ENCODE measurements at places on chromosomes 5 and 9.

DNA sequence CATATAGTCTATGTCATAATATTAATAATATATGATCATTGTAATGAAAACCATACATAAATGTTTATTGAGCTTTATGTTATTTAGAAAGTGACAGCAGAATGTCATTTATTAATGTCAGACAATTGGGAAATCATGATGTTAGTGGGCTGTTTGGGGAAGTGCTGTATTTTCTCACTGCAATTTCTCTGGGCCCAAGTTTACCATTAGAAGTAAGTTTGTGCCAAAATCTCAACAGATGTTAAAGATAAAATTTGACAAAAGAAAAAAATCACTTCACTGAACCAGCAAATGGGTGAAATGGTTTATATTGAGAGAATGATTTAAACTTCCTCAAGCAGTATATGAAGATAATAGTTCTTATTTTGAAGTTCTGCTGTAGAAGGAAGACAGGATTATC lies 433.2 kb upstream of the SMARCA2 start:
- DNase-seq, result no peak

- DNase-seq, result no peak
These were observed 981 bp downstream of the TCOF1 start for GRCh38 chr5:150358261-150359095.

- no peak for DNase-seq
These were observed 42.2 kb upstream of the N4BP3 start for GRCh38 chr5:178071108-178071507.

GRCh38 chr9:34993502-34994259 lies 4.1 kb downstream of the DNAJB5 start:
- DNase-seq, result no peak

- no peak for DNase-seq
These were observed 604.2 kb upstream of the CLINT1 start for GRCh38 chr5:158463188-158463587.

GRCh38 chr9:115759426-115759825 lies 394.2 kb upstream of the PAPPA start:
- no peak for DNase-seq

- DNase-seq, result no peak
These were observed 34.9 kb upstream of the N4BP3 start for GRCh38 chr5:178078197-178079010.

All from activated gamma-delta T cell treated with anti-CD3 and anti-CD28 coated beads, Interleukin-2, amount 50 U/mL, for 16 hours (primary cell).